ENCODE measurements at places on chromosomes 4 and X. TPM values are rescaled to one million over a fixed set of nuclear protein-coding genes. Genes with fewer than 3 reads are reported as not detected.

The MAGEB2 gene
- polyA plus RNA-seq, result not detected

The GABRG1 gene
- polyA plus RNA-seq, result 0.07 TPM

The GLRA3 gene
- not detected for polyA plus RNA-seq

The NOX1 gene
- 0.95 TPM for polyA plus RNA-seq

The SMIM10L2A gene
- polyA plus RNA-seq, result 10.0 TPM

The GJB1 gene
- 39.5 TPM for polyA plus RNA-seq

The DGAT2L6 gene
- 0.19 TPM for polyA plus RNA-seq

The ITIH6 gene
- 0.03 TPM for polyA plus RNA-seq

GRCh38 chr4:103044183-103044582 lies 24.7 kb upstream of the SLC9B1 start:
- DNase-seq, result no peak

GRCh38 chr4:67765928-67766327 lies 11.7 kb upstream of the GNRHR start:
- no peak for DNase-seq

Data from left renal cortex interstitium (tissue), 4 donors.